ENCODE measurements at places on chromosomes 16 and 17.

DNA sequence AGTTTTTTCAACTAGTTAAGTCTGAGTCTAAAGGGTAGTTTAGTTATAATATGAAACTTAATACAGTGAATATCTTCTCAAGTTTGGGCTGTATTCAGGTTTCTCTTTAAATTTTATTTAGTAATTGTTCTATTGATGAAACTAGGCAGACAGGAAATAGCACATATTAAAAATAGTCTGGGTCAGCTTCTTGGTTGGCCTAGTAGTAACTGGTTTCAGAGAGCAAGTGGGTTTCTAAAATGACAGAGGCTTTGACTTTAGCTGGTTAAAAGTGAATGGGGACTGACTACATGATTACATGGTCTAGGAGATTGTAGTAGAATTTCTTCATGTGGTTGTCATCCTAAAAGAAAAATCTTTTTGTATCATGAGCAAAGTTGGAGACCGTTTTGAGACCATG, 46.8 kb downstream of the OMG start:
- DNase-seq = no peak

GRCh38 chr17:77177002-77177741, 36.4 kb downstream of the SEC14L1 start:
- no peak for DNase-seq

GRCh38 chr16:15494236-15494635, 59.8 kb downstream of the BMERB1 start:
- DNase-seq = no peak

GRCh38 chr17:13953841-13954240, 115.5 kb upstream of the COX10 start:
- DNase-seq = no peak

All from fibroblast of the conjunctiva (primary cell).